Psoas muscle (tissue), 8 donors: ENCODE measurements at places on chromosomes 7 and 10. TPM values are rescaled to one million over a fixed set of nuclear protein-coding genes. Genes with fewer than 3 reads are reported as not detected.

Gene EZH2
- total RNA-seq, result 2.5 TPM

Gene OR2A1
- total RNA-seq, result not detected

Gene GPR141
- total RNA-seq, result not detected

Gene WEE2
- not detected for total RNA-seq

Gene FAM25A
- total RNA-seq, result not detected

DNA sequence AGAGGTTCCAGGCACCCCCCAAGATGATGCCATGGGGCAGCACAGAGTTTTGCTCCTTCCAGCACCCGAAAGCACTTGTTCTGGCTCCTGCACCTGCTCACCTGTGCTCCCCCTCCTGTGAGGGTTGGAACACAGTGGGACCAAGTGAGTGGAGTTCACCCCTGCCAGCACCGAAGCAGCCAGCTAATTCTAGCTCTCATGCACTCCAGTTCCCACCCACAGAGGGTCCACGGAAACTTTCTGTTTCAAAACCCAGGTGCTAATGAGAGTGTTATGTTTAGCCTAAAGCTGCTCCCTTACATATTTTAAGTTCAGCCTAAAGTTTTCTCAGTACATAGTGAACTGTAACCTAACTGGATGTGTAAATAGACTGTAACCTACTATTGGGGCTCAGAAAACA is 42.6 kb upstream of the SLC35G1 start:
- no peak for DNase-seq

DNA sequence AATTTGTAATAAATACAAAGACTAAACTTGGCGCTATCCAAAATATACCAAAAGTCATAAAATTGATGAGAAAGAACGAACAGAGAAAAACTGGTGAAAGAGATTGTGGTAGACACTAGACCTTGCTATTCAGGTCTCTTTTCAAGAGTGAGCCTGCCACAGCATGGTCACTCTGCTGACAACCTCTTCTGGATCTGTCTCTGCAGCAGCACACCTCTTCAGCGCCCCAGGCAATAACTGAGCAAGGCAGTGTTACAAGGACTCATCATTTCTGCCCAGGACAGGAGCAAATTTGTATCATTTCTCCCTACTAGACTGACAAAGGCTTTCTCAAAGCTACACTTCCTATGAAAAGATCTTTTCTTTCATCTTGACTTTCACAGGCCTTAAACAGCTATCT is 976.0 kb downstream of the DNAJB9 start:
- no peak for DNase-seq

DNA sequence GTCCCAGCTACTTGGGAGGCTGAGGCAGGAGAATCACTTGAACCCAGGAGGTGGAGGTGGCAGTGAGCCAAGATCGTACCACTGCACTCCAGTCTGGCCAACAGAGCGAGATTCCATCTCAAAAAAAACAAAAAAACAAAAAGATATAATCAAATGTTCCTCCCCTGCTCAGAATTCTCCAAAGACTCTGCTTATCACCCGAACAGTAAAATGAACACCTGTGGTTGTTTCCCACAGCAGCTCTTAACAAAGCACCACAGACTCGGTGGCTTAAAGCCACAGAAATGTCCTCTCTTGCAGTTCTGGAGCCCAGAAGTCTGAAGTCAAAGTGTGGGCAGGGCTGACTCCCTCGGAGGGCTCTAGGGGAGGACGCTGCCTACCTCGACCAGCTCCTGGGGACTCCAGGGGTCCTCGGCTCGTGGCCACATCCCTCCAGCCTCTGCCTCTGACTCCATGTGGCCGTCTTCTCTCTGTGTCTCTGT is 4.1 kb upstream of the INTS1 start:
- no peak for DNase-seq

DNA sequence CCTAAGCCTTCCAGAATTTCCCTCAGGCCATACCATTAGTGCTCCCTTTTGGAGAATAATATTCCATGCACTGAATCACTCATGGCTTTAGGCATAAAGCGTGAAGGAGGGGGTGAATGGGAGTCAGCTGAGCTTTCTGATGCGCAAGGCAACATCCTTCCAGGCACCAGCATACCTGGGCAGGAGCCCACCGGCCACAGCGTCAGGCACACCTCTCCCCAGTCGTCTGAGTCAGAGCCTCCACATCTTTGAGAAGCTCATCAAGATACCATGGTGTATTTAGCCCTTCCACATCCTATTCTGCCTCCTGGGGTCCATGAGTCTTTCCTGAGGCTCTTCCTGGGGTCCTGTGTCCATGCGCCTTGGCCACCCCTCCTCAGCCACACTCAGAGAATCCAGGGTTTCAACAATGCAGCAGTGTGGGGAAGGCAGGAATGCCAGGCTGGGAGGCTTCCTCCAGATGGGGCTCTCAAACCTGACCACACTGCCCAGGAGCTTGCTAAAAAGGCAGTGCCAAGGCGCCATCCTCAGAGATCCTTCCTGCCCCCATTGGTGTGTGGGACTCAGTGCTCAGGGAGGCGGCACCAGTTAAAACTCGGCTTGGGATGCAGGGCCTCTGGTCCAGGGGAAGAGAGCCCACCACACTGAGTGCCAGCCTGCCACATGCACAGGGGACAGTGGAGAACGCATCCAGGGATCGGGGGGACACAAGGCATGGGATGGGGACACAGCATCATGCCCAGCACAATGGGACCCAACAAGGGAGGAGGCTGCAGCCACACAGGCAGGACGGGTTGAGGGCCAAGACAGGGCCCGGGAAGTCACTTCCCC is 31.6 kb downstream of the RASGEF1A start:
- DNase-seq, result peak; percentile 19

- DNase-seq, result no peak
Observed at GRCh38 chr7:19665399-19666008, 43.3 kb downstream of the POLR1F start.

GRCh38 chr10:27207350-27207749 is 33.2 kb downstream of the ACBD5 start:
- DNase-seq, result no peak

- no peak for DNase-seq
Observed at GRCh38 chr10:104077247-104077646, 8.4 kb downstream of the COL17A1 start.

DNA sequence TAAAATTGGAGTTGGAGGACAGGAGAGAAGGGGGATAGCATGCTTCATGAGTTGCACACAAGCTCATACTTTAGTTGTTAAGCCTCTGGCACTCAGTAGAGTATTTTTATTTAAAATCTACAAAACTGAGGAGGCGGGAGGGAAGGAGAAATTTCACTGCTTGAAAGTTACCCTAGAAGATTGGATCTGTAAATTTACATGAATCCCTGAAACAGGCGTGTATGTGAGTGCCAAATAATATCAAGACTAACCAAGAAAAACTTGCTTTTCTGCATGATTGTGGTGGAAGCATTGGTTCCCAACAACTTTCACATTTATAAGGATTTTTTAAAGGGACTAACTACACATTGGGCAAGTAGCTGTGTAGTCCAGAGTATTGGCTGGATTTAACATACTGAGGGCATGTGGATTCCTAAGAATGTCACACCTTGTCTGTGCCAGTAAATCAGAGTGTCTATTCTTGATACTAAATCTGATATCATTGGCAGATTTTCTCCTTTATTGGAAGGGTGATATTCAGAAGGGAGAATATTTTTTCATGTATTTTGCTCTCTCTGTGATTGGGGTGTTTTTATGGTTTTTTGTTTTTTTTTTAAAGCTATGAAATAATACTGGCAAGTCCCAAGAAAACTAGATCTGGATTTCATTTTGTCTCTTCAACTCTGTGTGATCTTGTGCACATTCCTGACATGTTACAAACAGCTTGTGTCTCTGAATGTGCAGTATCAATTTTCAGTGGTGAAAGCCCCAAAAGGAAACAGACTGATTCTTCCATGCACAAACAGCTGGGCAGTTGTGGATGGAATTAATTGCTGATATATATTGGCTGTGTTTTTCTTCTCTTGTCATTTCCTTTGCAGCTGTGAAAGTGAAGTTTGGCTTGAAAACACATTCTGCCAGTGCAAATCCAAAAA is 67.2 kb downstream of the ADD3 start:
- DNase-seq, result no peak

DNA sequence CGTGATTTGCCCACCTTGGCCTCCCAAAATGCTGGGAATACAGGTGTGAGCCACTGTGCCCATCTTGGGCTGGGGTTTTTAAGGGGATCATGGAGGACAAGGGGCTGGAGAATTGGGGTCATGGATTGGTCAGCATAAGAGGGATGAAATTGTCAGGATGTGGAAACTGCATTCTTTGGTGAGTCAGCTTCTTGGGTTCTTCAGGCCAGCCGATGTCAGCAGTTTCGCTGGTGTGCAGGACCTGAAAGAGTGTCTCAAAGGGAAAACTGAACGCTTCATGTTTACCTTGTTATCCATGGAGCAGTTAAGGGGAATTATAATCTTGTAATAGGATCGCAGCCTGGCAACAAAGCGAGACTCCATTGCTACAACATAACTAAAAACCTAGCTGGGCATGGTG is 13.0 kb downstream of the GALNT17 start:
- no peak for DNase-seq

DNA sequence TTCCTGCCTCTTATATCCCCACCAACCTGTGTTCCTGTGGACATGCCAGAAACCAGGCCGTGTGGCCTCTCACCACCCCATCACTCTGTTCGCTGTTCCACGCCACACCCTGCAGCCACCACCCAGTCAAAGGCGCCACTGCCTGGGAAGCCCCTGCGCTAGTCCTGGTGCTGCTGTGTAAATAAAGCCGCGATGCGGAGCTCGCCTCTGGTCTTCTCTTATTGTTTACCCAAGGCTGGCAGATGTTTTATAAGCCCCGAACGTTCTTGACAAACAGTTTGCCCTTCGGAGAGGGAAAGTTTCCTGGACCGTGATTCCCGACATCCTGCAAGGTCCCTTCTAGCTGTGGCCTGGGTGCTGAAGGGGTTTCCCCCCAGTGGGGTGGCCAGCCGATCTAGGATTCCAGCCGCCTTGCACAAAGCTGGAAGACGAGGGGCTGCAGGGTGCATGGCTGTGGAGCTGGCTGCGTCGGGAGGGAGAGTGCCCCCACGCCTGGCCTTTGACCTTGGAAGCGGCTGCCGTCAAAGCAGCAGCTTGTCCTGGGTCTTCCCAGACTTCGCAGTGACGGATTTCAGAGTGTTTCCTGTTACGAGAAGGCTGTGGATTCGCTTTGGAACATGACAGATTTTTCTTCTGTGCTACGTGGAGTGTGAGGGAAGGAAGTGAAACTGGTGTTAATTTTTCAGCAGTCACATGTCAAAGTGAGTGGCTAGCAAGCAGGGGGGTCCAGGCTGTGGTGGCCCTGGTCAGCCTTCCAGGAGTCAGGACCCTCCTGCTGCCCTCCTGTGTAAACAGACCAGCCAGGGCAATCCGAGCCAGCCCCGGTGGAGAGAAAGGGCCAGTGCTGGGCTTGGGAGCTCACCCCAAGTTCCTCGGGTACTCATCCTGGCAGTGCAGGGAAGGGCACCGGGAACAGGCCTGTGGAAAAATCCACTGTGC is 61.6 kb downstream of the LHPP start:
- peak; percentile 57 for DNase-seq

GRCh38 chr7:43761938-43762692 is 3.6 kb downstream of the BLVRA start:
- DNase-seq, result no peak

DNA sequence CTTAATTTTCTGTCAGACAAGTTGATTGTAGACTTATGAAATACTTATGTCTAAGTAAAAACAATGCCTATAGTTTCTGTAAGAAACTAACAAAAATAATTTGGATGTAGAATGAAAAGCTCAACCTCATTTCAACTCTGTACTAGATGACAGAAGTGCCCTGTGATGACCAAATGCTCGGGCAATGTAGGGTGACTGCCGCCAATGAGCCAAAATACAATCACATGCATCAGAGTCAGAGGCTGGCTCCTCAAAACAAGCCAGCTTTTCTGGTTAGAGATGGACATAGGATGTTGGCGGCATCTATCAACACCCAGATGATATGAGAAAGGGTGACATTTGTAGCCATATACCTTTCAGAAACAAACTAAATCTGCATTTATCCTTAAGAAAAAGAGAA is 23.9 kb downstream of the LMOD2 start:
- no peak for DNase-seq

GRCh38 chr7:55520426-55521140 is 51.7 kb downstream of the VOPP1 start:
- no peak for DNase-seq

DNA sequence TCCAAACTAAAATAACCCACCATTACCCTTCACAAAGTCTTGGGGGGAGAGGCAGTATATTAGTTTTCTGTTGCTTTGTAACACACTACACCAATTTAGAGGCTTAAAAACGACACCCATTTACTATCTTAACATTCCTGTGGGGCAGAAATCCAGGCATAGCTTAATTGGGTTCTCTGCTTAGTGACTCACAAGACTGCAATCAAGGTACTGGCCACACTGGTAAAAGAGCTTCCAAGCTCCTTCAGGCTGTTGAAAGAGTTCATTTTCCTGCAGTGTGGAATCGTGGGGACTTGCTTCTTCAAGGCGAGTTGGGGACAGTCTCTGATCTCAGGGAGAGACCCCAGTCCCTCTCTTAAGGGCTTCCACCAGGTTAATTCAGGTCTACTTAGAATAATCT is 139.1 kb downstream of the XPNPEP1 start:
- DNase-seq, result no peak

GRCh38 chr10:119167041-119167440 is 1.5 kb upstream of the SFXN4 start:
- no peak for DNase-seq
